ENCODE measurements at places on chromosomes 5 and 9.

DNA sequence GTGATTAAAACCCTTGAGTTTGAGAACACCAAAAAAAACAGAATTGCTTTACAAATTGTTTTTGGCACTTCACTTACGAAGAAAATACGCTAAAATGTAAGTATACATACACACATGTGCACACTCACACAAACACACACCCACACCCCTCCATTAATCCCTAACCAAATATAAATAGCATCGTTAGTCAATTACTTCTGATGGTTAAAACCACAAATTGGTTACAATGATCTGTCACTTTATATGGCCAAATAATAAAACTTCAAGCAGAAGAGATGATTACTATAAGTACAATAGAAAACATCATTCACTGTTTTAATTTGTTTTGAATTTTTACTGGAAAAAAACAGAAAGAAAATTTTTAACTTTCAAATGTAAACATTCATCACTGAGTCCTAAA is 103.5 kb downstream of the NFIB start:
- DNase-seq: no peak

DNA sequence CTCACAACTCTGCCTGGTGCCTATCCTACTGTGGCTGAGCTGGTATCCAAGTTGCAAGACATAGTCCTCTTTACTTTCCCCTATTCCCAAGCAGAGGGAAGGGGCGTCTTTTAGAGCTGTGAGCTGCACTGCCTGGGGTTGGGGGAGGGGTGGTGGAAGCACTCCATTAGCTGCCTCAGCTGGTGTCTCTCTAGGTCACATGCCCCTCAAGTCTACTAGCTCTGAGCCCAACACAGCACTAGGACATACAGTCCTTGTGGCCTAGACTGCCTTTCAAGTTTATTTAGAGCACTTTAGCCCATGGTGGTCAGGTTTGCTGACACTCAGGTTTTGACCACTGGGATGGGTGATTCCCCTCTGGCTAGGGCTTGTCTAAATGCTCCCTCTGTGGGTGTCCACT is 54.7 kb downstream of the SREK1 start:
- DNase-seq: no peak

- no peak for DNase-seq
Measured at GRCh38 chr5:35468811-35469210, 148.9 kb upstream of the SPEF2 start.

GRCh38 chr5:180291234-180291940 is 496 bp downstream of the MAPK9 start:
- no peak for DNase-seq

GRCh38 chr5:168851902-168852321 is 272.7 kb upstream of the PANK3 start:
- no peak for DNase-seq

GRCh38 chr5:180782748-180783147 is 19.9 kb downstream of the MGAT1 start:
- no peak for DNase-seq

DNA sequence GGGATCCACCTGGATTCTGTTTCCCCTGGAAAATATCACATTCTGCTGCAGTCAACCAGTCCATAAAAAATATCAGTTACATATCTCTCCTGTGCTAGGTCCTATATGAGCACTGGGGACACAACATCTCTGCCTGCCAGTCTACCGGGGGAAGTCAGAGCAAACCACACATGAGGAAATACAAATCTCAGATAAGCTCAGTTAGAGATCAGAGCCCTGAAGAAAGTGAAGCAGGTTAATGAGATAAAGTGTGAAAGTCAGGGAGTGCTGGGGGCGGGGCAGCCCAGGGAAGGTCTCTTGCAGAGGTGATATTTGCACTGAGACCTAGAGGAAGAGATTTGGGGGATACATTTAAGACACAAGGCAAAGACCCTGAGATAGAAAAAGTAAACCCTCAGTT is 67.8 kb upstream of the SLC1A1 start:
- DNase-seq: no peak

GRCh38 chr9:105296877-105297287 is 52.4 kb downstream of the SLC44A1 start:
- no peak for DNase-seq

- DNase-seq: no peak
Measured at GRCh38 chr5:133792024-133792423, 176.4 kb downstream of the C5orf15 start.

DNA sequence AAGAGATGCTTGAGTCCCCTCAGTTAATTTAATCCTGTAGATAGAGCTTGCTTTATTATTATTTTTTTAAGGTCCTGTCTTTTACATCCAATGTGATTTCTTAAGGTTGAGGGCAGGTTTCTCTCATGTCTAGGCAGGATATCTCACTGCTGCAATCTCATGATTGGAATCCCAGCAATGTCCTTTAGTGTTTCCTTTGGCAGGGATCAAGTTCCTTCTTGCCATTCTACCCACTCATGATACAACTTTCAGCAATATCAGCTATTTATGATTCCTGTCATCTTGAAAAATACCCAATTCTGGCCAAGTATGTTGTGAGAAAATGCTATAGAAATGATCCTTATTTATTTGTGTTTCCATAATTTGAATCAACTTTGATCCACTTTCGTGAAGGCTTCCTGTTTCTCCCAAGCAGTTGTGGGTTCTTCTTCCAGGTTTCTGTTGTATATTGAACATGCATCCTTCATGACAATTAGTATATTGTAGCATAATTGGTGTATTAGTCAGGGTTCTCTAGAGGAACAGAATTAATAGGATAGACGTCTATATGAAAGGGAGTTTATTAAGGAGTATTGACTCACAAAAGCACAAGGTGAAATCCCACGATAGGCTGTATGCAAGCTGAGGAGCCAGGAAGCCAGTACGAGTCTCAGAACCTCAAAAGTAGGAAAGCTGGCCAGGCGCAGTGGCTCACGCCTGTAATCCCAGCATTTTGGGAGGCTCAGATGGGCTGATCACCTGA is 18.4 kb upstream of the VPS13A start:
- no peak for DNase-seq

DNA sequence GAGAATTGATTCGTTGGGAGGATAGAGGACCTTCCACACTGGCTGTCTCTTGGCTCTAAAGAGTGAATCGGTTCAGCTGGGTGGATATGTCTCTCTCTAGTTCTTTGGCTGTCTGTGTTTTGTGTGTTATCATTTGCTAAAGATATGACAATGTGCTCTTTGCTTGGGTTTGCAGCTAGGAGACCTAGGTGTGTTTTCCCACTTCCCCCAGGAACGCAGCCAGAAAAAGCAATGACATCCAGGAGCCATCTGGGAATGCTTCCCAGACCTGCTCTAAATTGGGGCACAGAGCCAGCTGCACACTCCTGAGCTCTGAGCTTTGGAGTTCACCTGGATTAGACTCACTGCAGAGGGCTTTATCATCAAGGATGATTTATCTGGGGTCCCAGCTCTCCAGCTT is 12.8 kb upstream of the PDZD2 start:
- no peak for DNase-seq

GRCh38 chr5:107680099-107680498 is 9.4 kb upstream of the EFNA5 start:
- no peak for DNase-seq

GRCh38 chr5:159095151-159095721 is 4.5 kb downstream of the EBF1 start:
- DNase-seq: no peak

- no peak for DNase-seq
Measured at GRCh38 chr9:3177146-3177761, 333.4 kb upstream of the PUM3 start.

DNA sequence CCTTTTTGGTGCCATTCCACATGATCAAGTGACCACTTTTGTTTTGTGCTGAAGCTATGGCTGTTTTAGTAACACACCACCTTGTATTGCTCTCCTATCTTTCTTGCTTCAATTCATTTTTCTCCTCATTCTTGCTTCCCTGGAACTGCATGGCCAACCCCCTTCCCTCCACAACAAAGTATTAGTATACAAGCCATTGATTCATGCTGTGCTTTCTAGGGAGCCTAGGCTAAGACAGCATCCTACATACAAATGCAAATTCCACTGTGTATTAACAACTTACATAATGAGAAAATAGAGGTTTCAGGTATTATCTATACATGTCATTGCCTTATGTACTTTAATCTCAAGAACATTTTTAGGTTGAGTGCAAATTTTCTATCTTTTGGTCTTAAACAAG is 141.1 kb downstream of the EFNA5 start:
- DNase-seq: no peak

DNA sequence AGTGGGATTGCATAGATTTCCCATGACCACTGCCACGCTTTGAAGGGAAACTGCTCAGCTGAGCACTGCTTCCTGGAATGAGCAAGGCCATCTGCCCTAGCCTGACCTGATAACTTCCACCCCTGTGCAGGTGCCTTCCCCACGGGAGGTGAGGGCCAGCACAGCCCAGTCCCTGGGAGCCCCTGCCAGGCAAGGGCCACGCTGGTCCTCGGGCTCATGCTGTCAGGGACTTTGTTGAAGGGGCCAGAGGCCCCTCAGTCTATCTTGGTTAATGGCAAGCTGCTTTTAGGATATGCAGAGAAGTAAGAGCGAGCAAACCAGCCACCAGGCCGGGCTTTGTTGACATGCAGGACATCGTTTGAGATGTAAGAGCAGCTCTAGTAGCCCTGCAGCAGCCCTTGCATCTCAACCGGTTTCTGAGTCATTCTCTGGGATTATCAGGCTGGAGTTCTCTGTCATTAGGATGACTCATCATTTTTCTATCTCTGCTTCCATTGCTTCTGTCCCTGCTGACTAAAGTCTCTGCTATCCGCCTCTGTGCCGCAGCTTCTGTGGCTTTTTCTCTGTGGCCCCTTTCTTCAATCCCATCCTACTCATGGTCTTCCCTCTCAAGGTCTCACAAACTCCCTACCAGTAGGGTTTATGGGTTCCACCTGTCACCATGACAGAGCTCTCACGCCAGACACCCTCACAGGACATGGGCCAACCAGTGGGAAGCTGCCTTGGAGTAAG is 30.6 kb upstream of the IQGAP2 start:
- no peak for DNase-seq

- no peak for DNase-seq
Measured at GRCh38 chr5:154646745-154647113, 108.4 kb upstream of the LARP1 start.

DNA sequence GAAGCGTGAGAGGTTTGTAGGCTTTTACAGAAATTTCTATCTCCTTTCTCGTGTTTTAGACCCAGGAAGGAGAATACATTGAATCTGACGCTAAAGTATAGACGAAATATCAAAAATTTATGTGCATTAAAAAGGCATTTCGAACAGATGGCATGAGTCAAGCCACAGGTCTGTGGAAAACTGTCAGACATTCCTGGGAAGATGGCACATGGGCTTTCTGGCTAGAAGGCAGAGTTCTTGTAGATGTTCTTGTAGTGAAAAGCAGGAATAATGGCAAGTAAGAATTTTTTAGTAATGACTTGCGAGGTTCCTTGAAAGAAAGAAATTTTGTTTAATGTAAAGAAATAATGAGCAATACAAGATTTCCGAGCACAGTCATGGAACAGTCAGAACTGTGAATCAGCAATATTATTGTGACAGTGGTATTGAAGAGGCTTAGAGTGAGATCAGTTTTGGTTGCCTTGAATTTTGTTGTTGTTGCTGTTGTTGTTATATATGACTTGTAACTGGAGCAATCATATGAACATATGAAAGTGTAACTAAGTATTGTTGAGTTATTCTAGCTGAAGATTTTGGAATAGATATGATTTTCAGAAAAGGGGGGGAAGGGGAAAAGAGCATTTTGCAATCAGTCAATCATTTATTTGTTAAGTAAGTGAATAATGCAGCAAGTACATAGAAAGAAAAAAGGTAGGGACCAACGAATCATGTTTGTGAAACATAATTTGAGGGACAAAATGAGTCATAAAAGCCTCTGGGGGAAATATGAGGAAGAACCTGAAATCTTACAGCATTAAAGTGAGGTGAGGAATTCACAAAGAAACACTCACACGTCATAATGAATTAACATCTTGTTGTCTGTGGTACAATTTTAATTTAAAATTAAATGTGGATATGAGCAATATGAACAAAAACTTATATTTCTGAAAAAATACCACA is 339.0 kb upstream of the CTNND2 start:
- DNase-seq: no peak

Data from stimulated activated CD4-positive, alpha-beta T cell treated with anti-CD3 and anti-CD28 coated beads, Interleukin-2, amount 100 ng/mL, for 4 hours (primary cell).